NB4 (cell line): ENCODE measurements at places on chromosomes 7 and 10.

- DNase-seq, result no peak
Measured at GRCh38 chr7:83486957-83487356, 162.0 kb downstream of the SEMA3E start.

GRCh38 chr10:114897593-114897992 is 40.4 kb upstream of the TRUB1 start:
- DNase-seq, result peak; percentile 14

GRCh38 chr10:57809961-57810360 is 457.7 kb downstream of the IPMK start:
- DNase-seq, result no peak

- DNase-seq, result no peak
Measured at GRCh38 chr7:117588352-117588794, 108.5 kb downstream of the CFTR start.

GRCh38 chr10:89478739-89479654 is 56.4 kb downstream of the SLC16A12 start:
- no peak for DNase-seq
